ENCODE measurements at places on chromosomes 11 and 22. TPM values are rescaled to one million over a fixed set of nuclear protein-coding genes. Genes with fewer than 3 reads are reported as not detected.

TTC12 gene
- total RNA-seq, result 3.5 TPM

SMPD1 gene
- 35.7 TPM for total RNA-seq

GGTLC2 gene
- total RNA-seq, result not detected

C1QTNF5 gene
- 111 TPM for total RNA-seq

CCDC87 gene
- total RNA-seq, result 0.65 TPM

DDIAS gene
- total RNA-seq, result 5.6 TPM

RAG1 gene
- 1.9 TPM for total RNA-seq

HYLS1 gene
- 9.7 TPM for total RNA-seq

OR10D3 gene
- total RNA-seq, result not detected

VPREB3 gene
- total RNA-seq, result not detected

MYOD1 gene
- total RNA-seq, result not detected

FGF3 gene
- total RNA-seq, result not detected

SMIM35 gene
- total RNA-seq, result not detected

RAB36 gene
- total RNA-seq, result 1.6 TPM

MMP12 gene
- total RNA-seq, result not detected

LMNTD2 gene
- total RNA-seq, result 1.9 TPM

OR5P2 gene
- total RNA-seq, result 0.33 TPM

OR10A6 gene
- total RNA-seq, result not detected

CD3E gene
- not detected for total RNA-seq

KDM4E gene
- total RNA-seq, result not detected

LDHAL6A gene
- total RNA-seq, result not detected

DNAJB13 gene
- total RNA-seq, result not detected

PTPRJ gene
- 3.3 TPM for total RNA-seq

PKDREJ gene
- not detected for total RNA-seq

DNAJB7 gene
- total RNA-seq, result under 0.01 TPM

PSMC3 gene
- total RNA-seq, result 189 TPM

SOX10 gene
- total RNA-seq, result not detected

MYRF gene
- total RNA-seq, result 0.65 TPM

JAML gene
- 0.65 TPM for total RNA-seq

PRR33 gene
- total RNA-seq, result not detected

CRYBB2 gene
- total RNA-seq, result not detected

VPS11 gene
- total RNA-seq, result 25.5 TPM

MRGPRX4 gene
- not detected for total RNA-seq

RNF169 gene
- 37.1 TPM for total RNA-seq

ABCG4 gene
- total RNA-seq, result 0.33 TPM

Measured in vein endothelial cell (primary cell).